ENCODE measurements at places on chromosomes 13 and 19.

- no peak overlapping the region for H3K4me3 ChIP-seq
- no peaks in the 10 kb centered on the region for H3K27me3 ChIP-seq
- DNase-seq = peak; percentile 44
- no peak overlapping the region for H3K27ac ChIP-seq
Measured at GRCh38 chr13:97528518-97528917, 94.5 kb downstream of the RAP2A start.

GRCh38 chr19:31461814-31462539 is 112.7 kb upstream of the TSHZ3 start:
- no peak for DNase-seq
- H3K4me3 ChIP-seq = no peak overlapping the region
- H3K27me3 ChIP-seq = peaks cover 46% of the 10 kb centered on the region
- no peak overlapping the region for H3K27ac ChIP-seq
- H3K36me3 ChIP-seq = no peaks in the 10 kb centered on the region

- H3K4me1 ChIP-seq = peaks cover 6% of the 10 kb centered on the region
- H3K36me3 ChIP-seq = no peaks in the 10 kb centered on the region
- no peak overlapping the region for H3K27ac ChIP-seq
- no peak for DNase-seq
- H3K27me3 ChIP-seq = no peaks in the 10 kb centered on the region
- no peak overlapping the region for H3K4me3 ChIP-seq
Measured at GRCh38 chr13:20165417-20166257, 4.8 kb upstream of the GJA3 start.

- H3K4me3 ChIP-seq = no peak overlapping the region
- DNase-seq = no peak
- H3K27me3 ChIP-seq = peaks cover 77% of the 10 kb centered on the region
- peaks cover 7% of the 10 kb centered on the region for H3K4me1 ChIP-seq
Measured at GRCh38 chr13:113057084-113057483, 48.5 kb upstream of the F7 start.
